Cardiac atrium fibroblast (primary cell): ENCODE measurements at places on chromosomes 6 and 20. TPM values are rescaled to one million over a fixed set of nuclear protein-coding genes. Genes with fewer than 3 reads are reported as not detected.

The HLA-DPA1 gene
- 1.4 and 1.6 TPM in 2 replicates for total RNA-seq

The RUNX2 gene
- 0.49 and 0.72 TPM in 2 replicates for total RNA-seq

The SLC32A1 gene
- not detected in 2 replicates for total RNA-seq

The LPIN3 gene
- 10.8 and 12.2 TPM in 2 replicates for total RNA-seq

The MPIG6B gene
- not detected in 2 replicates for total RNA-seq

The FAM217A gene
- not detected in 2 replicates for total RNA-seq

The NR2E1 gene
- total RNA-seq = not detected in 2 replicates

The TCF15 gene
- total RNA-seq = not detected in 2 replicates
